ENCODE measurements at places on chromosomes 4 and X.
A peak's percentile ranks its signal among the peaks of the same experiment; 100 is the strongest.

- no peak for DNase-seq
These were observed 679 bp upstream of the MSL3 start for GRCh38 chrX:11757397-11757718.

- DNase-seq: no peak
These were observed 2.0 kb downstream of the ADGRL3 start for GRCh38 chr4:61201961-61202637.

DNA sequence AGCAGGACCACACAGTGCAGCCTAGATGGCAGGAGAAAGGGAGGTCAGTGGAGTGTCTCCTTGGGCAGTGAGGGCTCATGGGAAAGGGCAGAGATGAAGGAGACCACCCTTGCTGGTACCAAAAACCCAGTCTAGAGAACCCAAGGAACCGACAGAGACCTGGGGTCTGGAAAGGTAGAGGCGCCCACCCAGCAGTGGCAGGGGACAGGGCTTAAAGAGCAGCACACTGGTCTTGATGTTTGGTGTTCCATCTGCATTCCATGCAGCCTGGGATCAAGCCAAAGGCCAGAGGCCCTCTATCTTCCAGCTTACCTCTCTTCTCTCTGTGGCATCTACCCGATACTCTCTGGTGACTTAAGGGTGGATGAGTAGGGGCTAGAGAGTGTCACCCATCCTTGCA, 127.5 kb downstream of the PJA1 start:
- DNase-seq: no peak

GRCh38 chr4:185282968-185283367, 73.6 kb downstream of the SNX25 start:
- peak; percentile 25 for DNase-seq

- DNase-seq: no peak
These were observed 327.4 kb downstream of the PPP3CA start for GRCh38 chr4:101019941-101020401.

- DNase-seq: no peak
These were observed 6.1 kb upstream of the SH3BP2 start for GRCh38 chr4:2786794-2787229.

DNA sequence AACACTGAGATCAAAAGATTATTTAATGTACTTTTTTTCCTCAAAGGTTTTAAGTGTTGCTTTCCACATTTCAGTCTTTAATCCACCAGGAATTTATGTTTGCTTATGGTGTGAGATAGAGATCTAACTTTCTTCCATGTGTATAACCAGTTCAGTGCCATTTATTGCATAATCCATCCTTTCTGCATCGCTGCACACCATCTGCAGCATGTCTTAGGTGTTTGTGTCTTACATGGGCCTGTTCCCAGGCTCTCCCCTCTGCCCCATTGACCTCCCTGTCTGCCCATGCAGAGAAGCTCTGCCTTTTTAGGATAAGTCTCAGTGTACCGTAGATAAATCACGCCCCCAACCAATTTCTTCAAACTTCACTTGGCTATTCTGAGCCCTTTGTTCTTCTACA, 30.3 kb downstream of the NSDHL start:
- no peak for DNase-seq

DNA sequence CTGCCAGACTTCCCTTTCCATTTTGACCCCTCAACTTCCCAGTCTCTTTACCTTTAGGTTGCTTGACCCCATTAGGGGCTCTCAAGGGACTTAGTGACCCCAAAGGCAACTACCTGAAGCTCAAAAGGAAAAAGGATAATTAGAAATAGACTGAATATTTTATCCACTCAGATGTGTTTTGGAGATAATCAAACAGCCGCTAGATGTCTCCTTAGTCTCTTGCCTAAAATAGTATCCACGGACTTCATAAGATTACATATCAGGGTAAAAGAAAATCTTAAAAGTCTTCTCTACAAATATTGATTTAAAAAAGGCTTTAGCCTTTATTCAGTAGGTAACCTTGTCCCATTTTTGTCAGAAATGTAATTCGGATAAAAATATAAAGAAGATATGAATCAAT, 21.0 kb upstream of the RHOXF2 start:
- no peak for DNase-seq

GRCh38 chr4:37978248-37978924, 18.2 kb downstream of the PTTG2 start:
- DNase-seq: no peak
